ENCODE measurements at places on chromosomes 5 and 9.

GRCh38 chr5:113807427-113807991 lies 294.0 kb downstream of the YTHDC2 start:
- no peak for DNase-seq

DNA sequence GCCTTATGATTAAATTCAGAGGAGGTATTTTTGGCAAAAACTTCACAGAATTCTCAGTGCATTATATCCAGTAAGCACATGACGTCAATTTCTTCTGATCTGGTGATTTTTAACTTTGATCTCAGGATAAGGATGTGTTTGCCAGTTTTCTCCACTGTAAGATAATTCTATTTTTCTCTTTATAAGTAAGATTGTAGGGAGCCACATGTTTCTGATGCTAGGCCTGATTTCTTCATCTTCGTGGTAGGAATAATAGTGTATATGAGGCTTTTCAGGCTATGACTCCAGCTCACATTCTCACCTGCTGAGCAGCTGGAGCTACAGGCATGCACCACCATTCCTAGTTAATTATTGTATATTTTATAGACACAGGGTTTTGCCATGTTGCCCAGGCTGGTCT lies 32.1 kb upstream of the LMNB1 start:
- DNase-seq: no peak

GRCh38 chr9:114316605-114317230 lies 6.2 kb upstream of the ORM1 start:
- DNase-seq: no peak

- DNase-seq: no peak
Measured at GRCh38 chr9:97529363-97530076, 28.1 kb downstream of the TMOD1 start.

GRCh38 chr9:114588210-114588609 lies 641 bp downstream of the ATP6V1G1 start:
- no peak for DNase-seq

DNA sequence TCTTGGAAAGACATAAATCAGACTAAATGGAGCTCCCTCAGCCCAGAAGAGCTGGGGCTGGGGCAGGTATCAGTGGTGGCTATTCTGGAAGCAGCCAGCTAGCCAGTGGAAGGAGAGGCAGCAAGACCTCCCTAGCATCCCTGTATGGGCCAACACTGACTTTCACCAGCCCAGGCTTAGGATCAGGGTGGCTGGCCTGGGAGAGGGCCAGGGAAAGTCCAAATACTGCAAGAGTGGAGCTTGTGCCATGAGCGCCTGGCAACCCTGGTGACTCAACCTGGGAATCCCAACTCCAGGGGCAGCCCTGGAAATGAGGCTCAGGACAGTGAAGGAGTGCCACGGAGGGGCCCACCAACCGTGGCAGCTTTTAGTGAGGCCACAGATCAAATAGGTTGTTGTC lies 7.6 kb upstream of the IRF1 start:
- DNase-seq: no peak

Data from stimulated activated CD4-positive, alpha-beta T cell treated with anti-CD3 and anti-CD28 coated beads, Interleukin-15, amount 100 ng/mL, for 1 hour (primary cell).